ENCODE measurements at places on chromosomes 5 and 9. TPM values are rescaled to one million over a fixed set of nuclear protein-coding genes. Genes with fewer than 3 reads are reported as not detected.

GRCh38 chr9:107249131-107249533 is 33.9 kb upstream of the RAD23B start:
- DNase-seq: no peak

- DNase-seq: no peak
These were observed 295.9 kb downstream of the NFIB start for GRCh38 chr9:14018081-14018480.

- no peak for DNase-seq
These were observed 256.8 kb upstream of the RPS23 start for GRCh38 chr5:82534986-82535385.

DNA sequence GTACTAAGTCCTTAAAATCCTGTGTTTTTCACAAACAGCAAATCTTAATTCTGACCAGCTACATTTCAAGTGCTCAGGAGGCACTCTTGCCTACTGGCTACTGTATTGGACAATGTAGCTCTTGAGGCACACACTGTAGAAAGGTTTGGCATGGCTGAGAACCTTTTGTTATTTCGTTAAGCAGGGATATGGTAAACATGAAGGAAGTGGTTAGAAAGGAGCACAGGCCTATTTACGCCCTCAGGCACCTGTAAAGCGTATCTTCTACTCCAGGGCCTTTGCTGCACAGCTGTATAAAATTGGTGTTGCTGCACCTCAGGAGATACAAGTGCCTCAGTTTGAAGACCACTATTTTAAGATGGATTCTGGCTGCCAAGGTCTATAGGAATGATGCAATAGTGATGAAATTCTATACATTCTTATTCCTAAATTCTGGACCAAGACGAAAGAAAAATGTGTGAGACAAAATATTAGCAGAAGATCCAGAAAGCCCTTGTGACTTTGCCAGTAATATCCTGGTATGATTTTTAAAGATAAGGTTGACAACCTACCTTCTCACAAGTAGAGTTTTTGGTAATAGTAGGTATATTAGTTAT is 9.3 kb upstream of the OTULIN start:
- DNase-seq: no peak

- no peak for DNase-seq
These were observed 340 bp downstream of the ELAVL2 start for GRCh38 chr9:23825700-23826099.

Gene SPINK1
- total RNA-seq: not detected

Gene LOX
- total RNA-seq: 3.1 TPM

Gene ANXA2R
- total RNA-seq: 0.94 TPM
